ENCODE measurements at places on chromosomes 2 and 18.

DNA sequence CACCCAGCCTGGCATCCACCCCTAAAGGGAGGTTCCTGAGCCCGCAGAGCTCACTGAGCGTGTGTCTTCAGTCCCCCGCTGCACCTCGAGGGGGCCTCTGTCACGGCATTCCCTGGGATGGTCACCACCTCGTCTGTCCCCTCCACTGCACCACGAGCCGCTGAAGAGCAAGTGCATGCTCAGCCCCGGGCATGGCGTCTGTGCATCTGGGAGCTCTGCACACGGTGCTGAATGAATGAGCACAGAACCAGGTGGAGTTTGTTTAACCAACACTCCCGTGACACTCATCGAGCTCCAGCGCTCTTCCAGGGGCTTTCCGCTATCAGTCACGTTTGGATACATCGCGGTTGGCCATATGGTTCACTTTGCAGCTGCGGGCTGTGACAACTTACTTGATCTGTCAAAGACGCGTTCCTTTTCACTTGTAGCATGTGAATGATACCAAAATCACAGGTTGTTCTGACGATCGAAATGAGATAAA is 9.2 kb downstream of the ALLC start:
- no peak for DNase-seq

DNA sequence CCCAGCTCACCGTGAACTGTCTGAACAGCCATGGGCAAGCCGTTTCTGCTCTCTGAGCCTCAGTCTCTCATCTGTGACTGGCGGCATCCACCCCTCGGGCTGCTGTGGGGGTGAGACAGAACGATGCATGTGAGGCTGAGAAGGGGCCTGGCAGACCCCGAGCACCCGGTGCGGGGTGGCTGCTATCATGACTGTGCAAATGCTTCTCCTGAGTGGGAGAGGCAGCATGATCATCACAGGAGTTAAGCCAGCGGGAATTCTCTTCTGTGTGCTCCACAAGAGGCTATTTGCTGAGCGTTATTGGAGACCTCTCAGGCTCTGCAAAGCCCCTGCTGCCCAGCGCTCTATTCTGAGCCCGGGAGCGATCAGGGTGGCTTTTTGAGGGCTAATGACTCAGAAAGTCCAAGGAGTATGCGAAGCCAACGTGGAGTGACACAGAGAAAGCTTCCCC is 45.8 kb upstream of the ID2 start:
- peak; percentile 78 for DNase-seq

DNA sequence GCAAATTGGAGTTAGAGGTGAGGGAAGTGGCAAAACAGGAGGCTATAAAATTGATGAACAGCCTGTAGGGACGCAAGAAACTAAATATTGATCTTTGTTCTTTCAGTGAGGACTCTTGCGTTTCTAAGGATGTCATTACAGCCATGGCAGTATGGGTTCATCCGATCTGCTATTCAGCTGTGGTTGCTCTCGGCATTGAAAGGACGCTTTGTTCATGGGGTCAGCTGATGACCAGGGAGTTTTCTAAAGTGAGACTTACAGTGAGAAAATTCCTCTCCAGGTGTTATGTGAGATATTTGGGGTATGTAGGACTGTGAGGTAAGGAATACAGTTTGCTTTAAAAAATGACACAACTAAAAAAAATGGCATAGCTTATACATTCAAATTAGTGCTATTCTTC is 52.7 kb upstream of the PELI1 start:
- peak; percentile 72 for DNase-seq

GRCh38 chr2:44087714-44088092 is 81.0 kb upstream of the PPM1B start:
- peak; percentile 54 for DNase-seq

DNA sequence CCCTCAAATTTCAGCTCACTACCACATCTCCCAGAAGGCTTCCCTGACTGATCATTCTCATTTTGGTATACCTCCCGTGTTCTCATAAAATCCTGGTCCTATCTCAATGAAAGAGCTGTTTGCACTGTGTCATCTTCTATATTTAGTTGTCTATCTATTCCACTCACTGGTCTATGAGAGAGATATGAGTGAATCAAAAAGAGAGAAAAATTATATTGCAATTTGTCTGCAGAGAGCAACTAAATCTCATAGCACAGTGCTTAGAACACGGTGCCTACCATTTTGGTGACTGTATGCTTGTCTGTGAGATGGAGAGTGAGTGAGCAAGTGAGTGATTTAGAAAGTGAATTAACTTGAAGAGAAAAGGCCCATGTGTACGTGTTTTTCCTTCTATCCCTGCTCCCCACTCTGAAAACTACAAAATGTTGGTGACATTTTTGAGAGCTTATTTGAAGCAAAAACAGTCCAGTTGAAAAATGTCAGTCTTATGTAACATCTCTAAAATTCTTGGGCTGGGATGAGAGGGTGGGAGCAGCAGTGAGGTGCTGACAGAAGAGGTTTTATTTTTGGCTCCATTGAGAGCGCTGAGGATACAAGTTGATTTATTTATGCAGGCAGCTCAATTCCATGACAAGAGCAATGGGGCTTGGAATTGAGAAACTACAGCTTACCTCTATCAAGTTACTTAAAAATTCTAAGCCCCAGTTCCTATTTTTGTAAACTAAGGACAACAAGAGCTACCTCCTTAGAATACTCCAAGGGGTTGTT is 373.5 kb upstream of the CHST9 start:
- no peak for DNase-seq

Data from islet precursor cell (in vitro differentiated cells).